ENCODE measurements at places on chromosomes 5 and 9.

- no peak for DNase-seq
Observed at GRCh38 chr5:123718238-123718637, 206.3 kb downstream of the CSNK1G3 start.

GRCh38 chr5:81994679-81995078 is 22.9 kb downstream of the ATG10 start:
- DNase-seq: peak; percentile 34

- no peak for DNase-seq
Observed at GRCh38 chr9:102728946-102729345, 266.2 kb upstream of the CYLC2 start.

GRCh38 chr9:108844856-108845255 is 10.9 kb downstream of the ACTL7B start:
- DNase-seq: no peak

GRCh38 chr9:33466565-33467495 is 6.9 kb downstream of the NOL6 start:
- no peak for DNase-seq

GRCh38 chr5:103120607-103121200 is 603 bp downstream of the PPIP5K2 start:
- peak; percentile 18 for DNase-seq

- DNase-seq: no peak
Observed at GRCh38 chr9:70625078-70625477, 210.6 kb upstream of the KLF9 start.

- peak; percentile 37 for DNase-seq
Observed at GRCh38 chr5:43772764-43773477, 169.9 kb downstream of the NNT start.

GRCh38 chr9:21556581-21557427 is 74.7 kb upstream of the IFNE start:
- DNase-seq: no peak

- DNase-seq: no peak
Observed at GRCh38 chr5:2369178-2369577, 382.3 kb downstream of the IRX2 start.

- peak; percentile 34 for DNase-seq
Observed at GRCh38 chr5:10863763-10864383, 102.8 kb upstream of the DAP start.
